Astrocyte (in vitro differentiated cells and primary cell): ENCODE measurements at places on chromosomes 1 and 21.
A peak's percentile ranks its signal among the peaks of the same experiment; 100 is the strongest.

DNA sequence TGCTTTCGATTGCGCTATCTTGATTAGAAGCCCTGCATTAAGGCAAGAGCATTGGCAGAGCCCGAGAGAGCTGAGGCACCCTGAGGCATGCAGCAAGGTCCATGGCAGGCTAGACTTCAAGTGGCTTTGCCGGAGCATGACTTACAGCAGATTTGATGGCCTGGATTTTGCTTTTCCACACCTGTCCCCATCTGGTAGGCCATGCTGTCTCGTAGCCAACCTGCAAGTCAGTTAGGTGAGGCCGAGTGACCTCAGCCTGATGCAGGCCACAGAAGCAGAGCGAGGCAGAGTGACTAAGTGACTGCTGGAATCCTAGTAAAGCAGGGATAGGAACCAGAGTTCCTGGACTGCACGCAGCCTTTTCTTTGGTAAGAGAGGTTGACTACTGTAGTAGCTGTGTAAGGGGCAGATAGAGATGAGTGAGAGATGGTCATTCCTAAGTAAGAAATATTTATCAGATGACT lies 148.9 kb downstream of the PBX1 start:
- DNase-seq, result peak; percentile 90

DNA sequence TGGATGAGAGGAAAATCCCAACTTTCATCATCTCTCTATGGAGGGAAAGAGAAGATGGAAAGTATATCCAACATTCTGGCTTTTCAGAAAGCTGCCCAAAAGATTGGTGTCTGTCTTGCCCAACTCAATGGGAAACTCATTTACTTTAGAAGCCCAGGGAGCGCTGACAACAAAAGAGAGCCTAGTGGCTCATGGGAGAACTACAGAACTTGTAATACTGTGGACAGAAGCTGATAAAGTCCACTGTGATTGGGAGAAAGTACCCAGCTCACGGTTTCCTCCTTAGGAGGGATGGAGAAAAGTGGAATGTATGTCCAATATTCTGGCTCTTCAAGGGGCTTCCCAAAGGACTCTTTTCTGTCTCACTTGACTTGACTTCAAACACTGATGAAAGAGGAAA lies 66.0 kb downstream of the RGS21 start:
- DNase-seq, result no peak

GRCh38 chr1:185917646-185918045 lies 183.5 kb downstream of the HMCN1 start:
- peak; percentile 33 for DNase-seq

GRCh38 chr21:46191257-46191685 lies 7.0 kb upstream of the SPATC1L start:
- peak; percentile 72 for DNase-seq

GRCh38 chr1:14787604-14788003 lies 189.1 kb downstream of the KAZN start:
- no peak for DNase-seq

- DNase-seq, result peak; percentile 77
Observed at GRCh38 chr1:240234485-240235210, 143.0 kb downstream of the FMN2 start.

GRCh38 chr1:204498981-204499380 lies 4.4 kb upstream of the PIK3C2B start:
- no peak for DNase-seq

- DNase-seq, result no peak
Observed at GRCh38 chr1:18936814-18937481, 19.5 kb downstream of the IFFO2 start.

DNA sequence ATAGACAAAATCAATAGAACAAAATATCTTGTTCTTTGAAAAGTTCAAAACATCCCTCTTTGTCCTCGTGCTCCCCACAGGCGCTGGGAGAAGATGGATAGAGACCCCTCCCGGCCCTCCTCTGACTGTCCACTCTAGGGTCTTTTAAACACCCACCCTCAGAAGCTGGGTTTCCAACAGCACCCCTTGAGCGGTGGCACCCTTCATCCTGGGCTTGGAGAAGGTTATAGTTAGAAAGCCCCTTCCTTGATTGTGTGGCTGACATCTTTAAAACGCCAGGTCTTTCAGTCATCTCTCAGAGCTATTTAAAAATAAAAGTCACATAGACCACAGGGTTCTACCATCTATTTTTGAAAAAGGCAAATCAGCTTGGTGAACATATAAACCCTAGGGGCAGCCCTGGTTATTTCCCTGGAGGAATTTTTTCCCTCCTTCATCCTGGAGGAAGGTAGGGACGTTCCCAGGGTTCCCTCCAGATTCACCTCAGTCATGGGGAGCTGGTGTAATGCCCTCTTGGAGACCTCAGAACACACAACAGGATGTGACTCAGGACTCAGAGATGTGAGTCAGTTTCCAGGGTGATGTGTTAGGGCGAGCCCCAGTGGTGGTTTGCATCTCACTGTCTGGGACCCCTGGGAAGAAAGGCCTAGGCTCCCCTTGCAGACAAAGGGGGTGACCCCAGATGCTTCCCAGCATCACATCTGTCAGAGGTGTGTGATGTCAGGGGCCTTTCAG lies 138.5 kb downstream of the CLIC6 start:
- DNase-seq, result peak; percentile 97

- peak; percentile 92 for DNase-seq
Observed at GRCh38 chr1:16146279-16147155, 9.4 kb downstream of the EPHA2 start.

- no peak for DNase-seq
Observed at GRCh38 chr1:228372183-228373003, 34.2 kb downstream of the TRIM11 start.
